ENCODE measurements at places on chromosomes 12 and 14.

DNA sequence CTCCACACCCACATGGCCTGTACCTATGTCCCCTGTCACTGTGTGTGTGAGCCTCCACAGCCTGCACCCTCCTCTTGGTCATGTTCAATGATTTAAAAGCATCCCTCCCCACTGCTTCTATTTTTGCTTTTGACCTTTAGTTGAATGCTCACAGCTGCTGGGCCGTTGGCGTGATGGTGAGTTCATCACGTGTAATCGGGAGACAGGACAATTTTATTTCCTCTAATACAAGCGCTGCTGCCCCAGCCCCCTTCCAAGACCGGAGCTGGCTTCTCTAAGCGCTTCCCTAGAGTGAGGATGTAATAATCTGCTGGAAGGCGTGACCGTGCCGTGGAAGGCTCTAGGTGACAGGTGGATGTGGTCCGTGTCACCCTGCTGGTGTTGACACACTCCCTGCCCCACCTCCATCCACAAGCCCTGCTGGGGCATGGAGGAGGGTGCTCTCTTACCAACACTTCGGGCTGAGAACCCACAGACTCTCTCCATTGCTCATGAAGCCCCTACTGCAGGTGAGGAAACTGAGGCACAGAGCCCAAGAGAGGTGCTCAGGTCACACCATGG, 25.4 kb downstream of the CCDC85C start:
- DNase-seq: no peak

DNA sequence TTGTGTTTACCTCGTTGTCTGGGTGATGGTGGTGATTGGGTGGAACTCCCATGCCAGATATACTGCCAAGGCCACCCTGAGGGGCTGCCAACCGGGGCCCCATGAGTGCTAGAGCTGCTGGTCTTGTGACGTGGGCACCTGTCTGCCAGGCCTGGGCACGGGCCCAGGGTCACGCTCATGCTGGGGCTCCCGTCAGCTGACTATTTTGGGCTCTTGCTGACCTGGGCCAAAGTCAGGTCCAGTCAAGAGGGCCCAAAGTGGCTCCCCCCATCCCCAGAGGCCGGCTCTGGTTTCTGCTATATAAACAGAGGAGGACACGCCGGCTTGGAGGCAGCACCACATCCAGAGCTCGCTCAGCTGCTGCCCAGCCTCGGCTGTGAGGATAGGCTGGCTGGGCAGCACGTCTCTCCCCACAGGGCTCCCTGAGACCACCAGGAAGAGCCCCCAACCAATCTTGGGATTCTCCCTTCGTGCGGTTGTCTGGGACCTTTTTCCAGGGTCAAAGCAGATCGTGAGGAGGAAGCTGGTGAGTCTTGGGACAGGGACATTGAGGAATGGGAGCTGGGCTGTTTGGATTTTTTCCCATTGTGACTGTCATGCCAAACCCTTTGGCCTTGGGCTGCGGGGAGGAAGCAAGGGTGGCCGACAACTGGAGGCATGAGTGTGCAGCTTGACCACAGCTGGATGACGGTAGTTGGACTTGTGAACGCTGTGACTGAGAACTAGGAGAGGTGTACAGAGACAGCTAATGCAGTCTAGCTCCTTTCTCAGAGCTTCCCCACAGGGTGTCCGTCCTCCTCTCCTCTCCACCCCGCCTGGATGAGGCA, 7.6 kb upstream of the NR4A1 start:
- DNase-seq: no peak

GRCh38 chr12:31016057-31016456, 57.6 kb upstream of the DDX11 start:
- no peak for DNase-seq

DNA sequence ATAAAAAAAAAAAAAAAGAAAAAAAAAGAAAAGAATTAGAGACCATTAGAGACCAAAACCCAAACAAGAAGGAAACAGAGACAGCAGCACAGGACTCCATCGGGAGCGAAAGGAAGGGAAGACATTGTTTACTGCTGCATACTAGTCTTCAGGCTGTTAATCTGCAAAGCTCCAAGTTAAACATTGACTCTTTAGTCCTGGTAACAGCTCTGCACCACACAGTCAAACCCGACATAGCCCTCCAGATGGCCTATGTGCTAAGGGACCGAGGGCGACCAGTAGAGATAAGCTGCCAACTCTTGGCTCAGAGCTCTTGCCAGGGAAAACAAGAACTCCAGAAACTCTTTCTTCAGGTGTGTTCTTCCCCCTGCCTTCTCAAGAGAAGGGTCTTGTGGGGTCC, 7.8 kb downstream of the P2RX4 start:
- no peak for DNase-seq

- DNase-seq: no peak
These were observed 95.2 kb upstream of the TBX3 start for GRCh38 chr12:114779186-114779585.

DNA sequence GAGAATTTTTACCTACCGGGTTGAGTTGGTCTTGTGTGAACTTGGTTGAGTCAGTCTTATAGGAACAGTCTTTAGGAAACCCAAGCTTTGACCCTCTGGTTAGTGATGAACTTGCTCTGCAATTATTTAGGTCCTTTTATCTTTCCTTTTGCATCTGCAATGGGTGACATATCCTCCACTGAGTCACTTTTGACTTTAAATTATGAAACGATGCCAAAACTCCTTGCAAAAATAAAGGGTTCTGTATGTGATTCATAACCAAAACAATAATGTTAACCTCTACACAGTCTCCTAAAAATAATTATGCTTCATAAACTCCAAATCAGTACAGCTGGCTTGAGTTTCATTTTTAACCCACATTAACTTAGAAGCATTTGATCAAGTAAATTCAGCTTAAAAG, 979.4 kb downstream of the GALC start:
- DNase-seq: no peak

- DNase-seq: no peak
These were observed 17.3 kb upstream of the EIF5 start for GRCh38 chr14:103316721-103317121.

DNA sequence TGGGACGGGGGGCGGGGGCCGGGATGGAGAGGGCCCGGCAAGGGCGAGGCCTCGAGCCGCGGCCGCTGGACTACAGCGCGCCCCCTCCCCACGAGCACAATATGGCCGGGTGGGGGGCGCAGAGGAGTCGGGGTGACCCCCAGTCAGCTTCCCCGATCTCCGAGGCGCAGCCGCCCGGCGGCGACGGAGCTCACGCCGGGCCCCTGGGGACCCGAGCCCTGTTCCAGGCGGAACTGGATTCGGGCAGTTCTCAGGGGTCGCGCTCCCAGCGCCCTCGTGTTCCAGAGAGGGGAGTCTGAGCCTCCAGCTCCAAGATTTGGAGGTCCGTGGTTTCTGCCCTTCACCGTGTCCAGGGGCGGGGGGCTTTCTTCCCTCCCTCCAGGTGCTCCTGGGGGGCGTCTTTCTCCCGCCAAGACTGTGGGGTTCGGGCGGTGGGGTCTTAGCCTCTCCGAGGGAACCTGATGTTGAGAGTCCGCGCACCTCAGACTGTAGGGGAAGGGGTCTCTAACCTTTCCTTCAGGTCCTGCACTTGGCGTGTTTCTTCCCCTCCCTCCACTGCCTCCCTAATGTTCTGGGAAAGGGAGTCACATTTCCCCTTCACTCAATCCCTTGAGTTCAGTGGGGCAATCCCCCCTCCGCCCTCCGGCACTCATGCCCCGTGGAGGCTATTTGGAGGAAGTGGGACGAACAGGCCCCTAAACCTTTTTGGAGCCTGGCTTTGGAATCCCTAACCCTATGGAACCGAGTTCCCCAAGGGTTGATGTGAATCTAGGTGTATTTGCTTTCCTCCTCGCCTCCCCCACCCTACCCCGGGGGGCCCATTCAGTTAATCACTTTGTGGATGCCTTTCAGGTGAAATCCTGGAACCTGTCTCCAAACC, 584 bp downstream of the ACVR1B start:
- peak; percentile 16 for DNase-seq

DNA sequence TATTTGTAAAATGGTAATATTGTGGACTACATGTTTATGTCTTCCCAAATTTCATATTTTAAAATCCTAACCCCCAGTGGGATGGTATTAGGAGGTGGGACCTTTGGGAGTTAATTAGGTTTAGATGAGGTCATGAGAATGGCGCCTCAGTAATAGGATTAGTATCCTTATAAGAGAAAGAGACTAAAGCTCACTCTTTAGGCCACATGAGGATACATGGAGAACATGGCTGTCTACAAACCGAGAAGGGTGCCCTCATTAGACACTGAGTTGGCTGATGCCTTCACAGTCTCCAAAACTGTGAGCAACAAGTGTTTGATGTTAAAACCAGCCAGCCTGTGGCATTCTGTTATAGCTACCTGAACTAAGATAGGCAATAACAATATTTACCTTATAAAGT, 58.3 kb upstream of the OTOGL start:
- DNase-seq: no peak

GRCh38 chr12:62279058-62279457, 18.9 kb downstream of the USP15 start:
- no peak for DNase-seq

GRCh38 chr12:51056242-51056641, 8.1 kb downstream of the LETMD1 start:
- no peak for DNase-seq

DNA sequence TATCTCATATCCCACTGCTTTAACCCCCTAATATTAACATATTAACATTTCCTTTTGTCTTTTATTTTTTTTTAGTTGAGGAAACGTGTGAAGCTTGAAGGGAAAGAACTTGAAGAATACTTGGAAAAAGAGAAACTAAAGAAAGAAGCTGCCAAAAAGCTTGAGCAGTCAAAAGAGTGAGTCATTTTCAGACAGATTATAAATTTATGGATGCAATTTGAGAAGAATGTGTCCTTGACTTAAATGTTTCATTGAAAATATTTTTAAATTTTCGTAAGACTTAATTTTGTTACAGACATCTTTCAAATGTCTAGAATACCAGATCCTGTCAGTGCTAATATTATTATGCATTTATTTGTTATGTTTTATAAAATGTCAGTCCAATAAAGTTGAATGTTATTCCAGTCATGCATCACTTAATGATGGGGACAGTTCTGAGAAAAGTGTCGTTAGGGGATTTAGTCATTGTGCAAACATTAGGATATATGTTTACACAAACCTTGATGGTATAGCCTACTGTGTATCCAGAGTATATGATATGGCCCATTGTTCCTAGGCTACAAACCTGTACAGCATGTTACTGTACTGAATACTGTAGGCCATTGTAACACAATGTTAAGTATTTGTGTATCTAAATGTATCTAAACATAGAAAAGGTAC, 32.6 kb downstream of the CPSF2 start:
- DNase-seq: peak; percentile 7

DNA sequence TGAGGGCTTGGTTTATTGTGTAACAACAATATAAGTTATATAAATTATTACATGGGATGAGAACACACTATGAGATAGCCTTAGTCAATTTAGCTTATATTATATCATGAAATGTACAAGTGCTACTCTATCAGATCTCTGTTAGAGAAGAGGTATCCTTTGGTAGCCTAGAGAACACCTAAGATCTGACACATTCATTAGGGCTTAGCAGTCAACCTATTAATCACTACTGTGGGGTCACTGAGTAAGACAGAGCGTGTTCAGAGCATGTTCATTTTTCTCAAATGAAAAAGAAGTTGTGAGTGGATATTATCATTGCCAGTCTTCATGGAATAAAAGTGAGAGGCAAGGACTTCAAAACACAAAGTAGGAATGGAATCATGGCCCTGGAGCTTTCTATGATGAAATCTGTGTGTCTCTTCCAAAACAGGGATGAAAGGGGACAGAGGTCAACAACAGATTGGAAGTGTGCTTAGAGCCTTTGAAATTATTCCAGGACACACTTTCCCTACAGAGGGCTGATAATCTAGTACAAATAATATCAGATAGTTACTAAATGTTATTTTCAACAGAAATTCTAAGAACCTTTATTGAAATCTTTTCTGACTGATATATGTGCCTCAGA, 114.3 kb downstream of the SLC16A7 start:
- DNase-seq: no peak

DNA sequence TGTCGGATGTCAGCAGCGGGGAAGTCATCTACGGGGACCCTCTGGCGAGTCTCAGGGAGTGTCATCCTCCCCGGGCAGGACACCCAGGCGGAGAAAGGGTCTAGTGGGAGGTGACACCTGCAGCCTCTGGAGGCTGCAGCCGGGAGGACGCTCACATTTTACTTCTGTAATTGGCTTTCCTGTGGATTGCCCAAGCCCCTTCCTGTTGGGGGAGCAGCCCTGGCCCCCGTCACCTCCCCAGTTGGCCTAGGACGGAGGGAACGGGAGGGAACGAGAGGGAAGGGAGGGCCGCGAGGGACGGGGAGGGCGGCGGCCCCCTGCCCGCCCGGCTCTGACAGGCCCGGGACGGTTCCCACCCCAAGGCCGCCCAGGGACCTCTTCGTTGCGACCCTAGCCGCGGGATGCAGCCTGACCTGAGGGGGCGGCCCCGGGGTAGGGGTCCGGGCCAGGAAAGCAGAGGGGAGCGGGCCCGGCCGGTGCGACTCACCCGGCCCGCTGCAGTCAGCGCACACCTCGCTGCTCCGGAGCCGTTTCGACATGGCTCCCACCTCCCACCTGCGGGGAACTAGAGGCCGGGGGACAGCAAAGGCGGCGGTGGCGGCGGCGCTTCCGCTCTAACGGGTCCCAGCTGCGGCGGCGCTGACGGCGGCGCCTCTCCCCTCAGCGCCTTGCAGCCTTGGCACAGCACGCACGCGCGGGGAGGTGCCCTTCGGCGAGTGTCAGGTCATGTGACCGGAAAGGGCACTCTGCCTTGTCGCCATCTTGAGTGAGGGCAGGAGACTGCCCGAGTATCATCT, at the start of gene GIT2:
Gene GIT2, minus strand, starts transcription at position 683 of the 797 bp plus-strand sequence. Its CDS starts 144 bp downstream, at position 539.
- peak; percentile 94 for DNase-seq

- no peak for DNase-seq
These were observed 4.7 kb downstream of the LTB4R start for GRCh38 chr14:24315807-24316596.

- no peak for DNase-seq
These were observed 5.9 kb upstream of the B3GNT4 start for GRCh38 chr12:122197612-122197966.

- no peak for DNase-seq
These were observed 4.4 kb downstream of the SRP54 start for GRCh38 chr14:34987180-34987579.

- no peak for DNase-seq
These were observed 28.0 kb downstream of the ITGA7 start for GRCh38 chr12:55679691-55680090.

DNA sequence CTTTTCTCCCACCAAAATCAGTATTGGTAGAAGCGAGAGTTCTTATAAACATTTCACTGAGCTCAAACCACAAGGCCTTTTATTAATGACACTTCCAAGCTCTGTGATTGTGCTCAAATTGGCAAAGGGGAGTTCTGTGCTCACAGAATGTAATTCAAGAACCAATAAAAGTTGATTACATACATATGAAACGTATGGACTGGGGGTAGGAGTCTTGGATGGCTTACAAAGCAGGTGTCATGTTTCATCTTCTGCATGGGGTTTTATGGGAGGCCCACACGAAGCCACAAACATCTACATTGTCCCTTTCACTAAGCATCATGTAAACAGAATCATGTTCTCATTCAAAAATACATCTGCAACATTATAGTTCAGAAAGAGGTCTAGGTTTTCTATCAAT, 828.3 kb downstream of the VRK1 start:
- no peak for DNase-seq

DNA sequence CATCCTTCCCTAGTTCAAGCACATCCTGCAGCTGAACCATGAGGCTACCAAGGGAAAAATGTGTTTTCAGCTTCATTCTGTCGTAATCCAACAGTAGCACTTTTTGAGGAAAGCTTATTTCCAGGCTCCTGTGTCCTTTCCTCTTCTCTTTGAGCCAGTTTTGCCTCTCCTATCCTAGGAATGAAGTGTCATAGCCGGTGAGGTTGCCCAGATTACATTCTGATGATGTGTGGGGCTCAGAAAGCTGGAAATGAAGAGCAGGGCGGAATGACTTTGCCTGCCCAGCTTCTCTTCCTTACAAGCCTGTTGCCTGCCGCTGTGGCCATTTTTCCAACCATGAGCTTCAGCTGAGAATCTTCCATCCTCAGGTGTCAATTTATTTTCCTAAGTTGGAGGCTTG, 381.8 kb downstream of the NUAK1 start:
- DNase-seq: no peak

Data from NCI-H1930 (cell line).